ENCODE measurements at places on chromosomes 5 and 9.

DNA sequence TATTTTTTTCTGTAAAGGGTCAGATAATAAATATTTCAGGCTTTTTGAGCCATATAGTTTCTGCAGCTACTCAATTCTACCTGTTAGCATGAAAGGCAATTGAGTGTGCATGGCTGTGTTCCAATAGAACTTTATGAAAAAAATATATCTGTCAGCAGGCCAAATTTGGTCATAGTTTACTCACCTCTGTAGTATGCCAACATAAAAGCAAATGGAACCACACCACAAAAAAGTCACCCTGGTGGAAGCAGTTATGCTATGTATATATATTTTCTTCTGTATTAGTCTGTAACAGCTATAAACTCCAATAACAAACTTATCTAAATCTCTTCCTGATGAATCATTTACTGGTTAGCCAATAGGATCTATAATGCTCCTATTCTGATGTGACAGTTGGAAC is 3.4 kb downstream of the SLC38A9 start:
- no peak for DNase-seq

GRCh38 chr9:89505911-89506310 is 8.0 kb upstream of the SEMA4D start:
- no peak for DNase-seq

- no peak for DNase-seq
Observed at GRCh38 chr5:32566319-32567111, 18.8 kb upstream of the SUB1 start.

DNA sequence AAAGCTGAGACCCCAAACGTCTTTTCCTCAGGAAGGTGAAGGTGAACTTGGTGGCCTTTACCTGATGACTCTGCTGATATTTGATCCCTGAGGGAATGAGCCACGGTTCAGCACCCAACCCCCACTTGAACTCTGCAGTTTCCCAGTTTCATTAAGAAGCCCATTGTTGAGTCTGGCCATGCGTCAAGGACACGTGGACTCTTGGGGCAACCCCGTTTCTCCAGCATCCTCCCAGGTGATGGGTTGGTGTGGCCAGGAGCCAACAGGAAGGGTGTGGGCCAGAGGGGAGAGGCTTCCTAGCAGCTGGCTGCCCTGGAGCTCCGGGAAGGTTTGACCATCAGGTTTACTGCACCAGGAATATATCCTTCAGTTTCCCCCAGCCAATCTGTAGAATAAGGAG is 59.5 kb upstream of the GNE start:
- no peak for DNase-seq

DNA sequence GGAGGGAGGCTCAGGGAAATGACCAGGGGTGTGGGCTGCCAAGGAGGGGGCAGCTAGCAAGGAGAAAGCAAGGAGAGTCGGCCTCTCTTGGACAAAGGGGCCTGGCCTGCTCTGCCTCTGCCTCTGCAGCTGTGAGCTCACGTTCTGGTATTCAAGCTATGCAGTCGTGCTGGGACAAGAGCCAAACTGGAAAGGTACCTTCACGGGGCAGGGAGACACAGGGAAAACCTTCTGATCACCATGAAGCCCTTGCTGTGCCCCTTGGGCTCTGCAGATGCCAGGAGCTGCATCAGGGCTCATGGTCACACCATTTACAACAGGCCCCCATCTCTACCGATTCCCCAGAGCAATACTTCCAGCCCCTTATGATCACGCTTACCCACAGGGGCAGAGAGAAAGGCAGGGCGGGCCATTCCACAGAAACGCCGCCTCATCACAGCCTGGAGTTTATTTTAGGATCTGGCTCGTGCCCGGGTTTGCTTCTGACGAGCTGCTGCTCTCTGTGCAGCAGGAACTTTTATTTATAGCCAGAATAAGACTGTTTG is 63.2 kb downstream of the PRRT1B start:
- DNase-seq = no peak

Measured in hematopoietic multipotent progenitor cell treated with erythropoietin and hydrocortisone succinate and interleukin-3 and kit ligand, for 4 days (in vitro differentiated cells).